ENCODE measurements at places on chromosomes 3 and 15. TPM values are rescaled to one million over a fixed set of nuclear protein-coding genes. Genes with fewer than 3 reads are reported as not detected.
A peak's percentile ranks its signal among the peaks of the same experiment; 100 is the strongest.

The IL20RB gene
- polyA plus RNA-seq = 2.1 TPM

GRCh38 chr3:120280026-120280425, 5.0 kb downstream of the GPR156 start:
- no peak for DNase-seq

- DNase-seq = peak; percentile 56
Measured at GRCh38 chr3:59809016-59809415, 759.2 kb upstream of the CFAP20DC start.

DNA sequence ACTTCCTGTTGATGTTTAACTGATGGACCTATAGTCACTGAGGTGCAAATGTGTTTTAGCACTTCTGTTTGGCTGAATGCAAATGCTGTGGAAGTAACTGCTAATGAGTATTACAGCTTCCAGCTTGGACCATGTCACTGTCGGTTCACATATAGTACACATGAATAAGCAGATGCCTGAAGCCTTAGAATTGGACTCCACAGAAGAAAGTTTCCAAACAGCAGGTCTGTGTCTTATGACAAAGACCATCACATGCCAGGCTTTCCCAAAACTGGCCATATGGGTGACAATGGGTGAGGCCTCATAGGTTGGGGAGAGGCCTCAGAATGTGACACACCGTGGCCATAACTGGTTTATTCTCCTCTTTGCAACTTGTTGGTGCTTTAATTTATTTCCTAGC, 241.8 kb downstream of the WNT5A start:
- DNase-seq = no peak

DNA sequence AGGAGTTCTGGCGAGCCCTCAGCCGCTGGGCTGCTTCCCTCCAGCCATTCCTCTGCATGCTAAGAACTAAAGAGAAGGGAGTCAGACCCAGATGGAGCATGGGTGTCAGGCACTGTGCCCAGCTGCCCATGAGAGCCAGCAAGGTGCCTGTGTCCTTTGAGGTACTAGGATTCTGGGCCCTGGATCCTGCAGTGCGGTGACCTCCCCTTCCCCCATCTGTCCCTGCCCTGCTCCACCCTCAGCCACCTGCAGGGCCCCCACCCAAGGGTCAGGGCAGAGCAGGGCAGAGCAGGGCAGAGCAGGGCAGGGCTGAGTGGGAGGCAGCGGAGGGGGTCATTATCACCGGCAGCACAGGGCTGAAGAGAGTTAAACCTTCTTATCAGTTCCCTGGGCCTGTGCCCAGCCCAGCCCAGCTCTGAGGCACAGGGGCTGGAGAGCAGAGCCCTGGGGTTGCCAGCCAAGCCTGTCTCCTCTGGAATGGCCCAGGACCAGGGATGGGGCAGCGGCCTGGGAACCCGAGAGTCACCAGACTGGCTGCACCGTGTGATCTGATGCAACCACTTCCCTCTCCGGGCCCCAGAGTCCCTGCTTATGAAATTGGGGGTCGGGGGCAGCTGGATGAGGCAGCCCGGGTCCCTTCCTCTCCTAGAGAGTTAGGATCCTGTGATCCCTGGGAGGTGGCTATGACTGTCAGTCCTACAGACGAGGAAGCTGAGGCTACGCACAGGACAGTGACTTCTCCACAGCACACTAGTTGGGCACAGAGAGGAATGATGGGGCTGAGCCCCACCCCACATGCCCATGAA, 17.3 kb downstream of the ZDHHC19 start:
- DNase-seq = no peak

GRCh38 chr3:111668888-111669488, 73.8 kb upstream of the ZBED2 start:
- peak; percentile 37 for DNase-seq

DNA sequence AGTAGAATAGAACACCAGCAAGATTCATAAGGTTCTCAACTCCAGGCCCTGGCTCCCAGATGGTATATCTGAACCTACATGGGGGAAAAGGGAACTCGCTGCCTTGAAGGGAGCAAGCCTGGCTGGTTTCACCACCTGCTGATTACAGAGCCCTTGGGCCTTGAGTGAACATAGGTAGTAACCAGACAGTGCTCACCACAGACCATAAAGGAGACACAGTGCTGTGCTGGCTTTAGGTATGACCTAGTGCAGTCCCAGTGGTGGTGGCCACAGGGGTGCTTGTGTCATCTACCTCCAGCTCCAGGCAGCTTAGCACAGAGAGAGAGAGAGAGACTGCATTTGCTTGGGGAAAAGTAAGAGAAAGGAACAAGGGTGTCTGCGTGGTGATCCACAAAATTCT, 409.8 kb downstream of the FGF12 start:
- DNase-seq = no peak

The IL17RD gene
- polyA plus RNA-seq = 1.4 TPM

The LOXL1 gene
- 114 TPM for polyA plus RNA-seq

DNA sequence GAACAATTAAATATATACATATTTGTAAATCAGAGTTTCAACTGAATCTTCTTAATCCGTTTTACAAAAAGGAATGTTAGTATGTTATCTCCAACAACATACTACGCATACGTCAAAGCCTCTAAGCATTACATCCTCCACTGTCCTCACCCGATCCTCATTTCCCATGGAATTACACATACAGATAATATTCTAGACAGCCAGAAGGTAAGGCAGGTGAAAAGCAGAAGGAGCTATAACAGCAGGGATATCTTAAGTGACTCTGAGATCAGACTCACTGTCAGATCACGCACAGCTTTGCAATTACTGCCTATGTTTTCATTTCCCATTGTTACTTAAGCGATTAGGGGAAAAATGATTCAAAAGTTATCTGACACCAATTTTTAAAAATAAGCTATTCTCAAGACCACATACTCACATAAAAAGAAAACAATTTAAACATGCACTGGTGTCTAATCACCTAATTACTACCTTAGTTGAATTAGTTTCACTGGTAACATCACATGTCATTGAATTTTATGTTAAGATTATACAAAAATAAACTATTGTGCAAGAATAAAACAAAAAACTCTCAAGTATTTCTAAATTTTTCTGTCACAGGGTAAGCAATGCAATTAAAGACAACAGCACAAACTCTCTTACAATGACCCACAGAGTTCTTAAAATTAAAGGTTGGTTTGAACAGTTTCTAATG, 92.8 kb downstream of the TBL1XR1 start:
- DNase-seq = no peak

GRCh38 chr3:159938714-159939113, 49.9 kb upstream of the IL12A start:
- no peak for DNase-seq

DNA sequence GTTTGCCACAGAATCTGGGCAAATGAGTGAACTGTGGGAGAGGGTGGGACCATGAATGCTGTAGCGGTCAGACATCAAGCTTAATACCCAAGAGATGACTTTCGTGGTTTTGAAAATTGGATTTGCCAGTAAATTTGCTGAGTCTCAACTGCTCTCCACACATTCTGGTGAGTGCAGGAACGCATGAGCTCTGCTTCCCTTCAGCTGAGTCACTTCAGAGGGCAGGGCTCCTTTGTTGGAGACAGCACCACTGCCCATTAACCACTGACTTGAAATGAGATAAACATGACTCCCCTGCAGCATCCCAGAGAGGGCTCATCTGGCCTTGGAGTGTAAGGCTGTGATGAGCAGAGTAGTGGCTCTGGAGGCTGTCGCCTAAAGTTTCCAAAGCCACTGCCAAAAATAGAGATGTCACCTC, 22.6 kb downstream of the RARRES1 start:
- DNase-seq = peak; percentile 86

- DNase-seq = no peak
Measured at GRCh38 chr3:8879347-8879944, 83.8 kb downstream of the RAD18 start.

- DNase-seq = no peak
Measured at GRCh38 chr3:32948625-32949445, 2.6 kb upstream of the CCR4 start.

The ST8SIA2 gene
- polyA plus RNA-seq = 0.33 TPM

GRCh38 chr3:38739396-38739689, 76.7 kb downstream of the SCN10A start:
- DNase-seq = no peak

GRCh38 chr3:197577366-197578074, 21.8 kb upstream of the BDH1 start:
- no peak for DNase-seq

The SYNPR gene
- not detected for polyA plus RNA-seq

The MAGI1 gene
- 14.2 TPM for polyA plus RNA-seq

All from AG04450 (cell line).